ENCODE measurements at places on chromosomes 16 and 17. TPM values are rescaled to one million over a fixed set of nuclear protein-coding genes. Genes with fewer than 3 reads are reported as not detected.

DNA sequence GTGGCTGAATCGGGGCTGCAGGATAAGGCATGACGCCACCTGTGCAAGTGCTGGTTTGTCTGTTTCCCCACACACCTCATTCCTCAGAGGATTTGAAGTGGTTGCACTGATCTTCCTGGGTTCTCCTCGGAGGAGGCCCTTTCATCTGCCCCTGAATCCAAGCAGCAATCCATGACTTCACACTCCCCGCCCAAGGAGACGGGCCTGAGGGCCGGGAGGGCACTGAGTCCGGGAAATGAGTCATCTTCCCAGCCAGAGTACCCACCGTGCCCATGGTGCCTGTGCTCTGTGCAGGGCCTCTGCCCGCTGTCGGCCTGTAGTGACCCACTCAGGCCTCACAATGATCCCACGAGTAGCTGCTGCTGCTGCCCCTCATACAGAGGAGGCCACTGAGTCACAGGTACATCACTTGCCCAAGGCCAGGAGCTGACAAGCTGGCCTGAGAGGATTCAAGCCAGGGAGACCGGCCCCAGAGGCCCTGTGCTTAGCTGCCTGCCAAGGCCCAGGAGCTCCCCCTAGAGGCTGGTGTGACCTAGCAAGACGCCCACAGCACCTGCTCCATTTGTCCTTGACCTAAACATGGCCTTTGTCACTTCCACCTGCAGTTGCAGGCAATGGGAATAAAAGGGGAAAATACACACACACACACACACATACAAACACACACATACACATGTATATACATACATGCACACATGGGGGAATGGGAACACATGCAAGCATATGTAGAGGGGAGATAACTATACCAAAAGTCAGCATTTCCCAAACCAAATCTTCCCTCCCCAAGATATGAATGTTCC, 240.0 kb downstream of the C16orf95 start:
- DNase-seq: no peak

DNA sequence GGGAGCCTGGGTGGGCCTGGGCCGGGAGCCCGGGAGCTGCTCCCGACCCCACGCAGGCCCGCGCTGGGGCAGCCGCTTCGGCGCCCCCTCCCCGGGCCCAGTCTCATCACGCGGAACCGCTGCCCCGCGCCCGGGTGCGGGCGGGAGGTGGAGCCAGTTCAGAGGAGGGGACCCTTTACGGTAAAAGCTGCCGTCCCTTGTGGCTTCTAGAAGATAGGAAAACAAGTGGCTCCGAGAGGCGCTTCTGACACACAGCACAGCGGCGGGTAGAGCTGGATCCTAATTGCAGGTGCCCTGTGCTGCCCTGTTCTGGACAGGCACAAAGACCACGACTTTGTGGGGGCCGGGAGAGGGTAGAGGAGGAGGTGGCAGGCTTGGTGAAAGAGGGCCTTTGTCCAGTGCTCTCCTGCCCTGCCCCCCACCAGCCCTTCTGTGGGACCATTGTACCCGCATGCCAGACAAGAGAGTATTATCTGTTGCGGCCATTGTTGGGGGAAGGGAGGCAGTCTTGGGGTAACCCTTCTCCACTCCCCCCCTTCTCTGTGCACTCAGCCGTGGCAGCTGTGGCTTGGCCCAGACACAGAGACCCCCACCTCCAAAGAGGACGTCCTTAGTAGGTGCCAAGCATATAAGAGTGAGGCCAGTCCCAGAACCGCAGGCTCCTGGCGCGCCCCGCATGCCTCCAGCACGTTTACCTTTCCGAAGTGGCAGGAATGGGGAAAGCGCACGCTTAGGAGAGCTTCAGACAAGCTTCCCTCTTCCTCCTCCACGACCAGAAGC, 736 bp downstream of the CNP start:
- DNase-seq: peak; percentile 45

Gene VMO1
- not detected for total RNA-seq

DNA sequence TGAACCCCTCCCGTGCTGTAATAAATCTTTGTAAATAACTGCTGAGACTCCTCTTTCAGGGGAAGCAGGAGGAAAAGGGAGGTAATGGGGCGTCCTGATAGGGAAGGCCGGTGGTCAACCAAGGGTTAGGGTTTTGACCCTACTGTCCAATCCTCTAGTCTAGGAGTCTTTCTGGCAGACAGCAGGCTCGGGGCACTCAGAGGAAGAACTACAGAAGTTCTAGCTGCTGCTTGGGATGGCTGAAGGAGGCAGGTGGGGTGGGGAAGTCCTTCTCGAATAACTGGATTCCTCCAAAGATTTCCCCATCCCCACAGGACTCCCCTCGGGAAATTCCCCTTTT, 387 bp upstream of the STARD3 start:
- DNase-seq: no peak

- DNase-seq: no peak
Observed at GRCh38 chr16:89370081-89370511, 120.3 kb downstream of the ANKRD11 start.

Gene FADS6
- not detected for total RNA-seq

GRCh38 chr17:47099987-47100711, 88.9 kb downstream of the CDC27 start:
- DNase-seq: peak; percentile 88

- DNase-seq: no peak
Observed at GRCh38 chr17:10435096-10435495, 13.3 kb upstream of the MYH8 start.

DNA sequence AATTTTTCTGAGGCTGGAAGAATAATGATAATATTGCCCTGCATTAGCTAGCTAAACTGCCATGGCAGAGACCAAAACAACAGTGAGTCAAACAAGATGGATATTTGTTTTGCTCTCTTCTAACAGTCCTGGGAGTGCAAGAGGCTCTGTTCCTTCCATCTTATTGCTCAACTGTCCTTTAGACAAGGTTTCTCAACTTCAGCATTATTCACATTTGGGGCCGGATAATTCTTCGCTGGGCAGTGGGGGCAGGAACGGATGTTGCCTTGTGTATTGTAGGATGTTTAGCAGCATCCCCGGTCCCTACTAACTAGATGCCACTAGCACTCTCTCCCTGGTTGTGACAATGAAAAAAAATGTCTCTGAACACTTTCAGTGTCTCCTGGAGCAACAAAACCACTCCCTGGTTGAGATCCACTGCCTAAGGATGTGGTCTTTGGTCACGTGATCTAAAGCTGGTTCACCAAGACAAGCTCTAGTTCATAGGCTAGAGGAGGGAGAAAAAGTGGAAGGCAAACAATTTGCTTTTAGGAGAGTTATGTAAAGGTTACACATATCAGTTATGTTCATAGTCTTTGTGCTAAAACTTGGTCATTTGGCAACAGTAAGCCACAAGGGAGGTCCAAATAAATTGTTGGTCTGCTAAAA, 144.4 kb downstream of the PCTP start:
- no peak for DNase-seq

Gene SPEM3
- not detected for total RNA-seq

Gene GABARAPL2
- 73.1 TPM for total RNA-seq

- no peak for DNase-seq
Observed at GRCh38 chr16:55480228-55480655, 1.2 kb downstream of the MMP2 start.

DNA sequence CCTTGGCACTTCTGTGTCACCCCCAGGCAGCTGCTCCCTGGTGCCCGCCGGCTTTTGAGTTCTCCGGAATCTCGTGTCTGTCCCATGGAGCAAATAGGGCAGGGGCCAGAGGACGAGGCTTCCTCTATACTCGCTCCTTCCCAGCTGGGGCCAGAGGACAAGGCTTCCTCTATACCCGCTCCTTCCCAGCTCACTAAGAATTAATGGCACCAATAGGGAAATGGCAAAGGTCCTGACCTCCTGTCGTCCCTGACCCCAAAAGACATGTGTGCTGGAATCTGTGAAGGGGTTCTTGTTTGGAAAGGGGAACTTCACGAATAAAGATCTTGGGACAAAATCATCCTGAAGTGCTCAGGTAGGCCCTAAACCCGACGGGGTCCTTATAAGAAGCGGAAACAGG, 7.6 kb downstream of the SGSH start:
- DNase-seq: no peak

GRCh38 chr16:15041271-15042004, 14.4 kb downstream of the NTAN1 start:
- DNase-seq: no peak

DNA sequence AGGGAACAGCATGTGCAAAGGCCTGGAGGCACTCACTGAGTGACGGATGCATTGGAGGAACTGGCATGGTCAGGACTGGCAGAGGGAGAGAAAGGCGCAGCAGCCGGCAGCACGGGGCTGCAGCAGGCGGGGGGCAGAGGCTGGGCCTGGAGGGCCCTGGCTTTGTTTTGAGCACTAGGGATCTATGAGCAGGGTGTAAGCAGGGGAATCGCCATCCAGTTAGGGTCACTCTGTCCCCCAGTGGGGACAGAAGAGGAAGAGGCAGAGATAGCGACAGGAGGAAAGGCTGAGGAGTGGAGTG, 14.2 kb downstream of the HSD11B2 start:
- DNase-seq: no peak

GRCh38 chr16:28495098-28495793, 803 bp downstream of the APOBR start:
- no peak for DNase-seq

DNA sequence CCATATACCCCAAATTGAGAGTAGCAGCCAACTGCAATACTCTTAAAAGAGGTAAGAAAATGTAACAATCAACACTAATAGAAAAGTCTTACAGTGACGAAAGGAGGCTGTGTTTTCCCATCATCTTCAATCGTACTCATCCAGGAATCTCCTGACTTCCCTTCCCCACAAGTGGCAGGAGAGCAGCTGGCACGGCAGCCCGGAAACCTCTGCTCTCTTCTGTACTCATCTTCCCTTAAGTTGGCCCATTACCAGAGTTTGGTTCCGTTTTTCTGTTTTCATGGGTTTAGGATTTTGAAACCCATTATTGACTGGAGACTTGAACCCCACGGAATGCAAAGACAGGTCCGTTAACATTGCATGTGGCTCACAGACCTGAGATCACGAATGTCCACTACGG, 11.7 kb upstream of the CD300H start:
- no peak for DNase-seq

- no peak for DNase-seq
Observed at GRCh38 chr17:82332669-82333278, 792 bp downstream of the SECTM1 start.
